NCI-H1436 (cell line): ENCODE measurements at places on chromosomes 7 and 10.

DNA sequence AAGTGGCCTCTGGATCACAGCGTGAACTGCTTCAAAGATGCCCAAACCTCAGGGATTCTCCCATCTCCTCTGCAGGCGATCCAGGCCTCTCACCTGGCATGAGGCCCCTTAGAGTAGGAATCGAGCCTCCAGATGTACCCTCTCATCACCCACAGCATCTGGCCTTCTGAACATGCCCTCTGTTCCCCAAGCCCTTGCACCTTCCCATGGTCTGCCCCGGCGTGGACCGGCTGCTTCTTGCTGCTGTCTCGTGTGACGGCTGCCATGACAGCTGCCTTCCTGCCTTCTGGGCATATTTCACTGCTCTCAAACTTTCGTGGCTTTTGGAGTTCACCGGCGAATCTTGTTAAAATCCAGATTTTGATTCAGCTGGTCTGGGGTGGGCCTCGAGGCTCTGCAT, 157.2 kb upstream of the NPS start:
- DNase-seq, result no peak

- no peak for DNase-seq
Observed at GRCh38 chr7:15863951-15864625, 177.6 kb upstream of the MEOX2 start.

DNA sequence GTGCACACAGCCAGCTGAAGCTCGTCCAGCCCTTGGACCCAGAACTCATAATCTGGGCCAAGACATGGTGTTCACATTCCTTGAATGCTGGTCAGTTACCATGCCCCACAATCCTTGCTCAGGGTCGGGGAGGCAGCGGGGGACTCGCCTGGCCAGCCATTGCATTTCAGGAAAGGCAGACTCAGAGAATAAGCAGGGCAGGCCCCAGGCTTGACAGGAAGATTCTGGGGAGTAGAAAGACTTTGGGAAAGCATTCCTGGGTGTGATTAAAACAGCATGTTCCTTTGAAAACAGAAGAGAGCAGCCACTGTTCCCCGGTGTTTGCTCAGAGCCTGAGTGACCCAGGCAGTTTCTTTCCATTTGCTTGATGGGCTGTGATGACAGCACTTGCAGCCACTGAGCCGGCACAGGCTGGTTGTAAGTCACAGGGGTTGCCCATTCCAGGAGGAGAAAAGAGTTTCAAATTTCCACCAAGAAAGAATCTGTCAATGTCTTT, 473.7 kb downstream of the TYW1 start:
- no peak for DNase-seq

- DNase-seq, result no peak
Observed at GRCh38 chr10:13483073-13483472, 45.7 kb downstream of the BEND7 start.

- no peak for DNase-seq
Observed at GRCh38 chr10:27794157-27794556, 48.5 kb upstream of the MKX start.

- no peak for DNase-seq
Observed at GRCh38 chr10:128614016-128614605, 487.9 kb upstream of the MKI67 start.

DNA sequence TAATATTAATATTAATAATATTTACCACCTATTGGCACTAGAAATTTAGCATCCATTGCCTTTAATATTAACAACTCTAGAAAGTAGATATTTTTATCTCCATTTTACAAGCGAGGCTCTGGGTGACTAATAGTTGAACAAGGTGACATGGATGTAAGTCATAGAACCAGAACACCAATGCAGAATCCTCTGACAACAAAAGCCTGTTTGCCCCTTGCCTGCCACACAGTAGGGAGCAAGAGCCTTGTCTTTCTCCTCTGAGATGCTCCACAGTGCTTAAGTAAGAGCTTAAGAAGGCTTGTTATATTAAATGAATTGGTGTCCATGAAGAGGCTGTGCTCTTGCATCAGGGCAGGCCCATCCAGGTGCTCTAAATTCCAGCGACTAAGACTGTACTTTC, 51.2 kb upstream of the LBX1 start:
- no peak for DNase-seq
